Activated CD8-positive, alpha-beta memory T cell treated with anti-CD3 and anti-CD28 coated beads for 1 hour (primary cell): ENCODE measurements at places on chromosomes 3 and 15.

- DNase-seq = no peak
Observed at GRCh38 chr15:35606450-35606779, 60.5 kb upstream of the DPH6 start.

DNA sequence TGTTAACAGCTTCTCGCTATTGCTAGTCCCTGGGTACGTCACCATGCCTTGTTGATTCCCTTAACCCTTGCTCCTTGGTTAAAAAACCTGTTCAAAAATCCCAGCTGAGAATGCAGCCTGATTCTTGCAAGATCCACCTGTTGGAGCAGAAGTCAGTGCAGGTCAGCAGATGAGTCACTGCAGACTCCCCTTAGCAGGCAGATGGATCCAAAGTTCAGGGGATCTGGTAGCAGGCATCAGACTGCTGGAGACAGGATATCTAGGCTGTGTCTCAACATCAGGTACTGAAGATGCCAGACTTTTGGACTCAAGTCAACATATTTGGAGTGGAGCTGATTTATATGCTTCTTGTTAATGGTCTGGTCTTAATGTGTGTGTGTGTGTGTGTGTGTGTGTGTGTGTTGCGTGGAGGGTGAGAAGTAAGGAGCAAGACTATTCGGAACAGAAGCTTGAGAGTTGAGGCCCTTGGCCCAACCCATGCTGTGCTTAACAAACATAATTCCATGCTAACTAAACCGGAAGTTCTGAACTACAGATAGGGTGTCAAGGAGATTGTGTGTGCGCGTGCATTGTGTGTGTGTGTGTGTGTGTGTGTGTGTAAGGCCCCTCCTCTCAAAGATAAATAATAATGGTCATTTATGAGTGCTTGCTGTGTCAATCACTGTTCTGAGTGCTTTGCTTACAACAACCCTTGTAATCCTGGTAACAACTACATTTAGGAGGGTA lies 1.0 kb upstream of the C3orf52 start:
- DNase-seq = no peak

DNA sequence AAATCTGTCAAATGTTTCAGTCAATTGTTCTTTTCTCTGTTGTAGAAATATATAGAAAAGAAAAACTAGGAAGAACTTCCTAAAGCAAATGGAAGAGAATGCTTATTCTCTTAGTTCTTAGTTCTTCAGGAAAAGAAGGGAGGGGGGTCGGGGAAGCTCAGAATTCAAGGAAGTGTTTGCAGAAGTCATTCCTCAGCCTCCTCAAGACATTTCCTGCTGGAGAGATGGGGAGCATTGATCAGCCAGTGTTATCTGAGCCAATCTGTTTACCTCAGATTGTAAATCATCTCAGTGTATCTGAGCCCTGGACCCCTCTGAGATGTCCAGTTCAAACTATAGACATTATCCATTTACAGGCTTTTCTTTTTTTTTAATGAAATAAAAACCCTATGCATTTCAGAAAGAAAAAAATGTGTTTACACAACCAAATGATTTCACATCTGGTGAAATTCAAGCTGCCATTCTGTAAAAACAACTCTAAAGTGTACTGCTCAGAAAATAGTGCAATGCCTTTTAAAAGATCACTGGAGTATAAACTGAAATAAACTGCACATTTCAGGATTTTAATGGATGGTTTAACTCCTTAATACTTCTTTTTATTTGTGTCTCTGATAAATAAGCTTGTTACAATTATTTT lies 460.7 kb downstream of the ROBO1 start:
- DNase-seq = no peak

- DNase-seq = no peak
Observed at GRCh38 chr3:142930463-142930862, 33.0 kb downstream of the PAQR9 start.

DNA sequence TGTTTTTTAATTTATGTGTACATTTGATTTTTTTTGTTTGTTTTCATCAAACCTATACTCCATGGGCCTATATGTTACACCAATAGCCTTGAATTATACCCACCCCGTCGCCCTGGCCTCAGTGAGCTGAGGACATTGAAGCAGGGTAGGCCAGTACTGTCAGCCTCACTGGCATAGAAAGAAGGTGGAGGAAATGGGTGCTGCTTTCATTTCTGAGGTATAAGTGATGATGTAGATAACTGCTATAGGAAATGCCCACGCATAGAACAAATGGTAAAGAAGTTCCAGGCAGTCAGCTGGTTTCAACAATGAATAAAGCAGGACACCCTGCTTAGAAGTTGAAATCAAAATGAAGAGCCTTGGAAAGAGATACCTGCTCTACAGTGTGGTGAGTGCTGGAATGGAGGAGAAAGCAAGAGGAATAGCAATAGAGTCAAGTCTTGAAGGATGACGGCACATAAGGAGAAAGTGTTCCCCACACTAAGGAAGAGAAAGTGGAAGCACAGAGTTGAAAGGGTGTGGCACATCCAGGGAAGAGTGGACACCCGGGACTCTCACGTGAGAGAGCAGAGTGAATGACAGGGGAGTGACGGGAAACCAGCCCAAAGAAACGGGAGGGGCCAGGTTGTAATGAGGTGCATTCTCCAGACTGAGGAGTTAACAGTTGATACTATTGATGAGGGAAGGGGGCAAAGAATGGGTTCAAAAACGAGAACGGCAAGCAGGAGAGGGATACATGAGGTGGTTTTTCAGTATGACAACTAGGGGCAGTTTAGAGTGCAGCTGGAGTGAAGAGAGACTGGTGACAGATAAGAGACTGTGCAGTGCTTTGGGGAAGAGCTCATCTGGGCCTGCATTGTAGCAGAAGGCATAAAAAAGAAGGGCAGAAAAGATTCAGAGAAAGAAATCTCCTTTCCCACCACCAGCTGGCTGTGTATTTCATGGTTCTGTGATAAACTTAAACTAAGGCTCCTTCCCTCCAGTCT lies 70.5 kb downstream of the KLHL25 start:
- DNase-seq = no peak

- no peak for DNase-seq
Observed at GRCh38 chr15:99435877-99436541, 129.8 kb upstream of the MEF2A start.

GRCh38 chr3:178260887-178261565 lies 275.2 kb upstream of the KCNMB2 start:
- DNase-seq = no peak
